ENCODE measurements at places on chromosomes 2 and 18.

GRCh38 chr18:32851936-32852335 lies 79.1 kb upstream of the KLHL14 start:
- no peak for DNase-seq

GRCh38 chr2:148560496-148560895 lies 84.1 kb upstream of the EPC2 start:
- no peak for DNase-seq

DNA sequence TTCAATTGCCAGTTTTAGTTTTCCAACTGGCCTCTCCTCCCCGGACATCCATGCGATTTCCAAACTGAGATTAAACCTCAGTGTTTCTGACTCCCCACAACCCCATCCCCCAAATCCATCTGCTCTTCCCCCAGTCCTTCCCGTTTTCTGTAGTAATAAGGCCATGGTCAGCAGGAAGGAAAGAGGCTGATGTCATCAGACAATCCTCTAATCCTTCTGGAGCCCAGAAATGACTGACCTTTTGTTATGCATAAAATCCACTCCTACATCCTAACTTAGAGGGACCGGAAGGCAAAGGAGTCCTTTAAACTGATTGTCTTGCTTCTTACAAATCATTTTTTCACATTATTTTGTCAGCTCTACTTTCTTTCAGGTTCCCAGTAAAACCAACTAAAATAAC lies 155.8 kb downstream of the INO80D start:
- DNase-seq: no peak

DNA sequence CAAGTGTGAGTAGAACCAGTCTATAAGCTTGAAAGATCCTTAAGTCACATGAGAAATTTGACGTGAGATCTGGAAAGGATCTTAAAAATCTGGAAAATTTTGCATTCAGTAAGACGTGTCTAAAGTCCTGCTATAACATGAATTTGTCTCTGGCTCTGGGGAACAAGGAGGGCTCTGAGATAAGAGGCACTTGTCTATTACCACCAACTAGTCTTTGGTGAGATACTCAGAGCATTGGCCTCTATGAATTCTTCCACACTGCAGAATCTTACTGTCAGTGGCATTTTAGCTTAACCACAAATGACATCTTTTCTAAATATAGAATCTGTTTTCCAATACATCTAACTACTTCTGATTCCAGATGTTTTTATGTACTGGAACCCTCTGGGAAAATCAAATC lies 1504.5 kb downstream of the DPP10 start:
- no peak for DNase-seq

- DNase-seq: no peak
Observed at GRCh38 chr2:53880756-53881155, 21.0 kb upstream of the GPR75 start.

- DNase-seq: no peak
Observed at GRCh38 chr2:29561181-29561580, 360.2 kb downstream of the ALK start.

DNA sequence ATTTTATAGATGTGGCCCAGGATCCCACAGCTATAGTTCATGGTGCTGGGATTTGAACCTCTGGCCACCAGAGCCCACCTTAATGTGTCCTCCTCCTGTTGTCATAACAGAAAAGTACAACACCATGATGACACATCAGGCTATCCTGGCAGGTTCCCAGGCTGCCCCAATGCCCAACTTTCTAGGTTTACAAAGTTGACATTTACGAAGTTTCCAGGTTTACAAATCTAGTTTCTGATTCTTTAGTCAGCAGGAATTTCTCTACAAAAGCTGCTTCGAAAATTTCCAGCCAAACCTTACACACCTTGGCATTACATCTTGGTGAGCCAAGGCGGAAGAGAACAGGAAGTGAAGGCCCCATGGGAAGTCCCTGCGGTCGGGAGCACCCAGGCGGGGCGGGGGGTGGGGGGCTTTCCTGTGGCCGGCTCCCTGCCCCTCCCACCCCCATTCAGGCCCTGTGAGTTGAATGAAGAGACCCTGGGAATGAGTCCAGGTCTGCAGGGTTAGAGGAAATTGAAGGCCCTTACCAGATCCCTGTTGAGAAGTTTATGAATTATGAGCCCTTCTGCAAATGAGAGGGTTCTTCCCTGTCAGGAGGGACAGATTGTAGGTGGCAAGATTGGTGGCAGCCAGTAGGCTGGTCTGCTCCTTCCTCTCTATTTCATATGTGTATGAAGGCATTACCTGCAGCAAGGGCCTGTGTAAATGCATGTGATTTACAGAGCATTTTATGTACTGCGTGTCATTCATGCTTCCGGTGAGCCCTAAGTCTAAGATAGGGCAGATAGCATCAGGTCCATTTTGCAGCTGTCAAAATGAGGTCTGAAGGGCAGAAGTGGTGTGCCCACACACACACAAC lies 11.1 kb upstream of the IL1RN start:
- no peak for DNase-seq

DNA sequence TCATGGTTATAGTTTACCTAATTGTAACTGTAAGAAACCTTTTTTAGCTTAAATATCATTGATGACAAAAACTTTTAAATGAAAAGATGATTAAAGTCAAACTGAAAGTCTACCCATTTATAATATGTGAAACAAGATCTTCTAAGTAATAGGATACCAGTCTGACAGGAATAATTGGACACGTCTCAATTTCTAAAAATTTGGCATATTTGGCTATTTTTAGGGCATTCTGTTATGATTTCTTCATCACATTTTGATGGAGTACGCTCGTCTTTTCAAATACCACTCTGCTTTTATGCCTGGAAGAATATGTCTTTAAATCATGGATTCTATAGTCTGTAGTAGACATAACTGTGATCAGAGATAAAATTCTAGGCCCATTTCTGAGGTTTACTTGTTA lies 1.3 kb downstream of the R3HDM1 start:
- no peak for DNase-seq

GRCh38 chr2:11669454-11670291 lies at the start of gene NTSR2:
Gene NTSR2, minus strand, starts transcription at chr2:11670195. Its CDS starts 66 bp downstream, at chr2:11670129.
- peak; percentile 75 for DNase-seq

GRCh38 chr2:210461401-210461800 lies 15.2 kb downstream of the LANCL1 start:
- no peak for DNase-seq

DNA sequence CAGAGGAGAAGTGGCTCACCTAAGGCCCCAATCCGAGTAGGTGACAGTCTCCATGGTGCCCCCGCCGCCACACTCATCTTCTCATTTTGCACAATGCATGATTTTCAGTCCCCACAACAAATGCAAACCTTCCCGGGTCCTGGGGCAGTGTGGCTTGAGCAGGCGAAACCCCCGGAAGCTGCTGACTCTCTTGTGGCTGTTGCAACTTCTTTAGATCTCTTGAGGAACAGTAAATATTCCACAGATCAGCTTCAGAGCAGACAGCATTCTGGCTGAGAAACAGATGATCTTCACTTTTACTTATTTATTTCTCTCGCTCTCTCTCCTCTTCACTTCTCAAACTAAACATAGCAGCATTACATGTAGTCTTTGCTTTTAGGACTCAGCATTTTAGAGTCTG lies 51.9 kb downstream of the ASAP2 start:
- no peak for DNase-seq

Measured in 8988T (cell line).